MCF 10A (cell line): ENCODE measurements at places on chromosomes 3 and 15. TPM values are rescaled to one million over a fixed set of nuclear protein-coding genes. Genes with fewer than 3 reads are reported as not detected.

The CCDC66 gene
- total RNA-seq = 28.6 and 34.5 TPM in 2 replicates

DNA sequence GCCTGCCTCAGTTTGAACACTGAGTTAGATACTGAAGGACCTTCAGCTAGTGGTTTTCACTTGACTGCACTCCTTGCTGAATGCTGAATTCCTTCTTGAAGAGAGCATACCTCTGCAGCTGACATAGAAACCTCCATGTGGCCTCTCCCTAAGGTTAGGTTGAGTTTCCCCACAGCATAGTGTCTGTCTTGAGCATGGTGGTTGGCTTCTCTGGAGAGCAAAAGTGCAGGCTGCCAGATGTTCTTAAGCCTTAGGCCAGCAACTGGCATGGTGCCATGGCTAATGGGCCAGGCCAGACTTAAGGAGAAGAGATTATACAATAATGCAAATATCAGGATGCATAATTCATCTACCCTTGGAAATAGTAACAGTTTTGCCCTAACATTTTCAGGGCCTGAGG, 545.6 kb upstream of the ZNF385D start:
- peak; percentile 64 for DNase-seq

DNA sequence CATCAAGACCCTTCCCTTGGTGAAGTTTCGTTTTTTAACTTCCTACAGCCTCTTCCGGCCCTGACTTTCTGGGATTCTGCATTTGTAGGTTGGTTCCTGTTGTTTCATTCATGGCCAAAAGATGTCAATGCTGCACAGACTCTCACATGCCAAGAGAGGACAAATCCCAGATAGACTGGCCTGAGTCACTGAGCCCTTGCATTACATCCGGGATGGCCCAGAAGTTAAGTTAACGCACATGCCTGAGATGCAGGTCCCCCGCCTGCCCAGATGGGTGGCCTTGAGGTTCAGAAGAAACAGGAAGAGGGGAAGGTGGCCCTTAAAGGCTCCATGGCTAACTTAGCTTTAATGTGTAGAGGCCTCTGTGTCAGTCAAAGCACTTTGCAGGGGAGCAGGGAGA, 51.6 kb upstream of the SRGAP3 start:
- peak; percentile 18 for DNase-seq

DNA sequence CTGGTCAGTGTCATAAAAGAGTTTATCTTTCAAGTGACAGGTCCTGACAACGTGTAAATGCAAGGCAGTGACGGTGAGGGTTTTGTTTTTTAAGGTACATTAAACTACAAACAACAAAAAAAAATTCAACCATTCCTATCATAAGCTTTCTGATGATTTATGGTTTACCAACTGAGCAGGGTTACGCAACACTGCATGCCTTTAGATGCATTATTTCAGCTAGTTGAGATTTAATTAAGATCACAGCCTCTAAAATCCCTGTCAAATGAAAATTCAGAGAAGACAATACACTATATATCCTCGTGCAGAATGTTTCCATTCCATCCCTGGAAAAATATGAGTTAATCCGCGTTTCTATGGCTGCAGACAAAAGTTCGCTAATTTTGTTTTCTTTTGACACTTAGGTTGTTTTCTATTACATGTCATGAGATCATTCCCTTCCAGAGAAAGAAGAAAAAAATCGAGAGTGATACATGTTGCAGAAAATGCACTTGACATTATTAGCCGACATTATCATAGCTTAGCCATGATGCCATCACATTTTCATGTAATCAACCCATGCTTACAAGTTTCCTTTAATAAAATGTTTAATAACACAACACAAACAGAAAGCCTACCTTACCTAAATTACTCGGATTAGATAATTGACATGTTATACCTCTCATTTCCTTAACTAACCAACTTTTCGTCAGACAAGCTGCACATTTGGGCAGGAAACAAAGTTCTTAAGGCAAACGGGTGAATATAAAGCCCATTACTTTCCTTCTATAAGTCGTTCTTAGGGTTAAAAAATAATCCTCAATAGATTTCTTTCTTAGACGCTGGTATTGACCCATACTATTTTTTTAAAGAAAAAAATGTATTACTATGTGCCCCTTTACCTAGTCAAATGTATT, 521.2 kb downstream of the FOXP1 start:
- DNase-seq = peak; percentile 59

The RASGRF1 gene
- total RNA-seq = 0.29 and 0.70 TPM in 2 replicates

The GRK7 gene
- total RNA-seq = not detected in 2 replicates

The LRTM1 gene
- not detected in 2 replicates for total RNA-seq

DNA sequence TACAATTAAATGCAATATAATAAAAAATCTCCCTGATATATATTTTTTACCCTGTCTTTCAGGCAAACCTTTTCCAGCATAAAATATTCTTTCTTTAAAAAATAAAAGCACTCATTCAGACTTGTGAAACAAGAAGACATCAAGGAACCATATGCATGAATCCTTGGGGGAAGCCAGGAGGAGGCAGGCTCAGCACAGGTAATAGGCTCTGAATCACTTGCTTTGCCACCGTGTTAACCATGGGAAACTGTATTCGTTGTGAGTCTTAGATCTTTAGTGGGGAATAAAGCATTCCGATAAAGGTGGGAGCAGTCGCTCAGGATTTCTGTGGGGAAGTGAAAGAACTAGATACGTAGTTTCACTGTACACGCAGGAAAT, 42.4 kb downstream of the FBN1 start:
- DNase-seq = no peak

DNA sequence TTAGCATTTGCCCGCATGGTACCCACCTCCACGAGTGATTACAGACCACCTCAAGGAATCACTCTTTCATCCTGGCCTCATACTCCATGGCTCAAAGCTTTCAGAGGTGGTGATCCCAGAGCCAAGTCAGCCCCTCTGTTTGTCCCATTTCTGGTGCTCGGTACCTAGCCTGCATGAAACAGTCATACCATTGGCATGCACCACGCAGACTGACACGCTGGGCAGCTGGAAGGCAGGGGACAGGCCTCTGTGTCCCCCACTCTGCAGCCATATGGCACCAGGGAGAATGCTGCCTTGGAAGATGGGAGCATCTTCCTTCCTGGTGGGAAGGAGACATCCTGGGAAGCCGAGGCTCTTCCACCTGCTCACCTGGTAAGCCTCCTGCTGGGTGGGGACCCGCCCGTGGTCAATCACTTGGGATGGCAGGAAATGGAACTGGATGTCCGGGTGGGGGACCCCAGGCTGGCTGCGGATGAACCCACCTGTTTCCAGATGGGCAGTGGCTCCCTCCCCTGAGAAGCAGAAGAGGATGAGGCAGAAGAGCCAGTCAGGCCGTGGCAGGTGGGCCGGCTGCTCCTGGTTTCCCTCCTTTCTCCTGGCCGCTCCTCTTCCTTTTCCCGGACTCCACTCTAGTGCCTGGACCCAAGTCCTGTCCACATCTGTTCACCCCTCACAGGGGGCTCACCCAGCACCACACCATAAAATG, 26.9 kb downstream of the CHDH start:
- DNase-seq = no peak

GRCh38 chr3:21792176-21792575, 41.2 kb upstream of the ZNF385D start:
- DNase-seq = no peak

GRCh38 chr3:154548341-154548740, 118.4 kb upstream of the GPR149 start:
- no peak for DNase-seq

DNA sequence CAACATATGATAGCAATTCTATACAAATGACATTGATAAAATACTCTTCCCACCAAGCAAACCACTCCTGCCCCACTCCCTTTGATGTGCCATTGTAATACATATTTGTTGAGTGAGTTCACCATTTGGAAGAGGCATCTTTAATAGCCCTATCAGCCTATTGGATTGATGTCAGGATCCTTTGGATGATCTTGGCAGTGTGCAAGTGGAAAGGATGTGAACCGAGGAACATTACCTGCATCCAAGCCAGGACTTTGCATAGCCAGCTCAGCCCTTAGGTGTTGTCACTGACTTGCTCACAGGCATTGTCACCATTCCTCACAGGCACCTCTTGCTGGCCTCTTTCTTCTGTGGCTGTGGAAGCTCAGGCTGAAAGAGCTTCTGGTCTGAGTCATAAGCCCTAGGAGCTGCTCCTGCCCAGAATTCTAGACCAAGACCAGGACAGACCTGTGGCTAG, 16.5 kb upstream of the TIMP4 start:
- DNase-seq = no peak

The FBXO40 gene
- not detected in 2 replicates for total RNA-seq
